ENCODE measurements at places on chromosomes 1 and 21.
A peak's percentile ranks its signal among the peaks of the same experiment; 100 is the strongest.

GRCh38 chr1:36247538-36247937, 23.3 kb downstream of the THRAP3 start:
- DNase-seq: no peak

- no peak for DNase-seq
These were observed 149.3 kb downstream of the RUNX1 start for GRCh38 chr21:34899760-34900159.

GRCh38 chr1:115624859-115625258, 16.9 kb upstream of the VANGL1 start:
- no peak for DNase-seq

- no peak for DNase-seq
These were observed 49.4 kb downstream of the C1orf198 start for GRCh38 chr1:230818901-230819300.

DNA sequence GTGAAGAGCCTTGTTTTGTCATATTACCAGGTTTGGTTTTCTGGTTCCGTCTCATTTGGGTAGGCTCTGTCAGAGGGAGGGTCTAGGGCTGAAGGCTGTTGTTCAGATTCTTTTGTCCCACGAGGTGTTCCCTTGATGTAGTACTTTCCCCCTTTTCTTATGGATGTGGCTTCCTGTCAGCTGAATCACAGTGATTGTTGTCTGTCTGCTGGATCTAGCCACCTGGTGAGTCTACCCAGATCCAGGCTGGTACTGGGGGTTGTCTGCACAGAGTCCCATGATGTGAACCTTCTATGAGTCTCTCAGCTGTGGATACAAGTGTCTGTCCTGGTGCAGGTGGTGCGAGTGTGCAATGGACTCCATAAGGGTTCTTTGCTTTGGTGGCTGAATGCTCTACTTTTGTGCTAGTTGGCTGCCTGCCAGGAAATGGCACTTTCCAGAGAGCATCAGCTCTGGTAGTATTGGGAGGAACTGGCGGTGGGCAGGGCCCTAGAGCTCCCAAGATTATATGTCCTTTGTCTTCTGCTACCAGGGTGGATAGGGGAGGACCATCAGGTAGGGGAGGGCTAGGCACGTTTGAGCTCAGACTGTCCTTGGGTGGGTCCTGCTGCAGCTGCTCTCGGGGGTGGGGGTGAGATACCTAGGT, 246.0 kb downstream of the RYR2 start:
- peak; percentile 36 for DNase-seq

DNA sequence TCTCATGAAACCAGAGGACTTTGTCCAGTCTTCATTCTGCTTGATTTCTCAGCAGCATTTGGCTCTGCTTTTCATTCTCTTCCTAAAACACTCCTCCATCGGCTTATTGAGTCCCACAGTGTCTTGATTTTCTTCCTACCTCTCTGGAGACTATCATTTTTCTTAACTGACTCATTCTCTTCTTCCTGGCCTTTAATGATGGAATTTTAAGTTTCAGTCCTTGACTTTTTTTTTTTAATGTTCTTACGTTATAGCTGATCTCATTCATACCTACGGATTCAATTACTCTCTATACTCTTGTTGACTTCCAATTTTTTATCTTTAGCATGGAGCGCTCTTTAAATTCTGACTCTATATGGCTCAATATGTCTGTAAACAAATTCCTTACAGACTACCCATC, 111.1 kb downstream of the NEK7 start:
- DNase-seq: no peak

DNA sequence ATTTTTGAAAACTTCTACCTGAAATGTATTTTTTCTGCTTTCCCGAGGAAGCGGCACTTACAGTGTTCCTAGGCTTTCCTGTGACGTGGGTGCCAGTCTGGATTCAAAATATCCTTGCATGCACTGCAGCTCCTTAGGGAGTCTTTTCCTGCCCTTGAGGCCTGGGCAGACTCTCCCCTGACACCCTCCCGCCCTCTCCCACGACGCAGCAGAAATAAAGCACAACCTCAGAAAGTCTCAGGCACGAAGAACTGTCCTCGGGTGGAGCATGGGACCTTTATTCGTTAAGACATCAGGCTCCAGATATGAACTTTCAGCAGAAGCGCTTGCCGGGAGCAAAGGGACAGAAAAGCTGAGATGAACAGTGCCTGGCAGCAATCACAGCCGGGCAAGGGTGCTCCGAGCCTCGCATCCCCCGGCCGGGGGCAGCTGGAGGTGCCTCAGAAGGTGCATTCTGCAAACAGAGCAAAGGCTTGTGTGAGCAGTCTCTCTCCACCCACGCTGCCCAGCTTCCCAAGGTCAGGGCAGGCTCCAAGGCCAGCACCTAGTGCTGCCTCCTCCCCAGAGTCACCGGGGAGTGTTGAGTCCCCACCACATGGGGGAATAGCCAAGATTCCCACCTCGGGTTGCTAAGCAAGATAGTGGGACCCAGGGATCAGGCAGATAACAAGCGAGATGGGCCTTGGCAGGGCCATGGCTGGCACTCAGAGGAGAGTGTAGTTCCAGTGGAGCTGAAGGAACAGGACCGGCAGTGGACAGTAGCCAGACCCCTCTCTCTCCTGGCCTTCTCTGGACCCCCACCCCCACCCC, 3.2 kb downstream of the TFF3 start:
- DNase-seq: no peak

- DNase-seq: no peak
These were observed 19.1 kb downstream of the CD84 start for GRCh38 chr1:160560045-160560705.

DNA sequence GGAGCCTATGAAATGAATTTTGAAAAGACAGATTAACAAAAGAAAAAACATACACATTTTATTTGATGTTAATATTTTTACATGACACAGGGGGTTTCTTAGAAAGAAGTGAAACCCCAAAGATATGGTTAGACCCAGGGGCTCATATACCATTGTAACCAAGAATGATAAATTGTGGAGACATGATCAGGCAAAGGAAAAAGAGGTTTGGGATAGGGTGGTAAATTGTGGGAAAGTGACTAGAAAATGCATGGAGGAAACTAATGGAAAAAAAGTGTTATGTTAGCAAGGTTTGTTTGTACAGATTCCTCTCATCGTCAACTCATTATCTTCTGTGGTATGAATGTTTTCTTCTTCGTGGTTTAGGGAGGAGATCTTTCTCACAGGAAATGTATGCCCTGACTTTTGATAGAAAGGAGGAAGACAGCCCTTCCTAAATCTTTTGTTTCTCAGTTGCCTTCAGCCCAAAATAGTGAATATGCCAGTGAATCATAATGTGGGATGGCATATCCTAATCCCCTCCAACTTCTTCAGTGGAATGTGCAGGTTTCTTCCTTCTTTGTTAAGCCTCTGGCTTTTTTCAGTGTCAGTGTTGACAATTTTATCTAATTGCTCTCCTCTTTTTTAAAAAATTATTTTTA, 140.4 kb upstream of the UBE2U start:
- no peak for DNase-seq

DNA sequence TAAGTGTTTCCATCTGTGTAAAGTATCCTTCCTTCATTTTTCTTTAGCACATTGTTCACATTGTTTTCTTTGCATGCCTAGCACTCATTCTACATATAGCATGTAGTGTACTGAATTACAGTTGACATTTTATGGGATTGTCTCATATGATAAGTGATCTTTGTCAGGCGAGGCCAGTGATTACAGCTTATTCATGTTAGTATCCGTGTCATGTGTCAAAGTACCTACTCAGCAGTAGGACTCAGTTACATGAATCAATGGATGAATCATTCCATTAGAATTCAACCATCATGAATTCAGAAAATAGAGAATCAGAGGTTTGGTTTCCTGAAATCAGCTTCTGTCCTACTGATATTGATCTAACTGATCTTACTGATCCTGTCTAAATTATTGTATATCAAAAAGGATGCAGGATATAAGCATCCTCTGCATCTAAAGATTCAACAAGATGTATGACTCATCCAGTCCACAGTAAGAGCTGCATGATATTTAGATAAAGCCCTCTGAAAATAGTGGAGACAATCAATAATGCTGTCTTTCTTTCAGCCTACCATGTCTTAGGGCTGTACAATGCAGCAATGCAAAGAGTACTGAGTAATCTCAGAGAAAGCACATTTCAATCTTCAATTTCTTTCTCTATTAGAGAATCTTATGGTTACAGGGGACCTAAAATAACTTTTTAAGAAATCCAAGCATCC, 20.7 kb upstream of the HRNR start:
- DNase-seq: no peak

DNA sequence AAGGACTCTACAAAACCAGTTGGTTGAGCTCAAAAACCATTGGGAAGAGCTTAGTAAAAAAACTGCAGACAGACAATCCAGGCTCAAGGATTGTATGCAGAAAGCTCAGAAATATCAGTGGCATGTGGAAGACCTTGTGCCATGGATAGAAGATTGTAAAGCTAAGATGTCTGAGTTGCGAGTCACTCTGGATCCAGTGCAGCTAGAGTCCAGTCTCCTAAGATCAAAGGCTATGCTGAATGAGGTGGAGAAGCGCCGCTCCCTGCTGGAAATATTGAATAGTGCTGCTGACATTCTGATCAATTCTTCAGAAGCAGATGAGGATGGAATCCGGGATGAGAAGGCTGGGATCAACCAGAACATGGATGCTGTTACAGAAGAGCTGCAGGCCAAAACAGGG, 104.0 kb upstream of the BMP8A start:
- DNase-seq: no peak

GRCh38 chr1:215568299-215568692, 1.2 kb downstream of the KCTD3 start:
- no peak for DNase-seq

GRCh38 chr1:206089341-206089740, 27.8 kb downstream of the AVPR1B start:
- DNase-seq: no peak

GRCh38 chr1:59768792-59769735, 45.7 kb upstream of the HOOK1 start:
- DNase-seq: no peak

GRCh38 chr21:40646651-40647050, 200.3 kb downstream of the DSCAM start:
- no peak for DNase-seq

DNA sequence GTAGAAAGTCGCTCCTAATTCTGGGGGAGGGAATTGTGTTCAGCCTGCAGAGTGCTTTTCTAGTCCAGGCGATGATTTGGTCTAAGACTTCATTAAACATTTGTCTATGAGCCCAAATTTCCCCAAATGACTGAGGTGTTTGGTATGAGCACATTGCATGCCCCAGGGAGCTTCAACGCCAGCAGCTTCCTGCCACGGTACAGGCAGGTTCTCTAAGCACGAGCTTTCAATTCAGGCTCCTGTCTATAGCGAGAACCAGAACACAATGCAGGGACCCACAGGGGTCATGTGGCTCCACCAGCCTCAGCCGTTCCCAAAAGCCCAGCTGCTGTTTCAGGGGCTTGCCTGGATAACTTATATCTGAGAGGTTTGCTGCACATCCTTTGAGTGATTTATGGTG, 34.1 kb upstream of the H6PD start:
- no peak for DNase-seq

GRCh38 chr1:109667452-109668122, at the start of gene GSTM2:
TSS of gene GSTM2 (plus strand) at chr1:109668057. CDS start at chr1:109668116, 59 bp downstream.
- DNase-seq: no peak

DNA sequence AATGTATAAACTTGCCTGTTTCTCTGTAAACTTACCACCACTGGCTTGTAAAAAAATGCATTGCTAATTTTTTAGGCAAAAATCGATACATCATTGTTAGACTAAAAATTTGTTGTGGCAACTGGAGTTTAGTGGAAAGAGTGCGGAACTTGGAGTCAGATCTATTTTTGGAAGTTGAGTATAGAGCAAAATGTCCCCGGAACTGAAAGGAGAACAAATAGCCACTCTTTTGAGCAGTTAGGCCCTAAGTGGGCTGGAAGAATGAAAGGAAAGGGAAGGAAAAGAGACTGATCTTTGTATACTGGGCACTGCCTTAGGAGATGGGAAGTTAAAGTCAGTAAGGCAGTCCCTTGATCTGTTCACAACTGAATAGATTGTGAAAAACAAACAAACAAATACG, 30.2 kb downstream of the OPTC start:
- DNase-seq: no peak

- DNase-seq: no peak
These were observed 2.0 kb upstream of the RABGAP1L start for GRCh38 chr1:174157157-174157806.

GRCh38 chr1:41558761-41559171, 74.3 kb upstream of the EDN2 start:
- DNase-seq: no peak

GRCh38 chr1:40699787-40700186, 8.3 kb downstream of the NFYC start:
- no peak for DNase-seq

DNA sequence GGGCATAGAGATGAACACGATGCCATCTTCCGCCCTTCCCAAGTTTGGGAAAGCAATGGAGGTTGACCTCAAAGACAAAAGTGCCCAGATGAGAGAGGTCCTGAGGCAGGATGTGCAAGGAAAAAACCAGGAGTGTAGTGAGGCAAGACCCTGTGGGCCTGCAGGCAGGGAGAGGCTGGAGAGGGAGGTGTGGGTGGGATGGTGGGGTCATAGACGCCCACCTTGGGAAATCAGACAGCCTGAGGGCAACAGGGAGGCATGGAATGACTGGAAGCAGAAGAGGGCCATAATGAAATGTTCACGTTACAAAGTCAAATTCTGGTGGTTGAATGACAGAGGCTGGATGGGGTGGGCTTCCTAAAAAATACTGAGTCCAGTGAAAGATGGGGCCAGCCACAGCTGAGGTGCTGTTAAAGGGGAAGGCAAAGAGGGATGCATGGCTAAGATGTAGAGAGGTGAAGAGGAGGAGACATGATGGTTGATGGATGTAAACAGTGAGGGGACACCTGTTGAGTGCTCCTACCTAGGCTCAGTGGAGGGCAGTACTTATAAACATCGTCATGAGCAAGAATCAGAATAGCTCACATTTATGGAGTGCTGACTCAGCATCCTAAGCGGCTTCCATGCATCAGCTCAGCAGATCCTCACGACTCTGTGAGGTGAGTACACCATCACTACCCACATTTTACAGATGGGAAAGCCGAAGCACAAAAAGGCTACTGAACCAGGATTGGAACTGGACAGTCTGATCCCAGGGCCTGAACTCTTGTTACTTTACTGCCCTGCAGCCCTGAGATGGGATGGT, 42.0 kb downstream of the GRIK3 start:
- DNase-seq: no peak

- peak; percentile 20 for DNase-seq
These were observed 63.2 kb upstream of the TMEM51 start for GRCh38 chr1:15090373-15090772.

DNA sequence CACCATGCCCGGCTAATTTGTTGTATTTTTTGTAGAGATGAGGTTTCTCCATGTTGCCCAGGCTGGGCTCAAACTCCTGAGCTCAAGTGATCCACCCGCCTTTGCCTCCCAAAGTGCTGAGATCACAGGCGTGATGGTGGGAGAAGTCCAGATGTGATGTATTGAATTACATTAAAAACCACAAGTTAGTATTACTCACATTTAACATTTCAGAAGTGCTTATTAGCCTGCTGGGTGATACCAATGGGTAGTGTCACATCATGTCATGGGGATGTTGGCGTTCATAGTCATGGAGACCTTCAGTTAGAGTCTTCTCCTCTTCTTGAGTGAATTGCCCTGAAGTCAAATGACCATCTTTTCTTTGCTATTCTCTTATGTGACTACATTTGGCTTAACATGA, 63.6 kb upstream of the VAMP3 start:
- no peak for DNase-seq

GRCh38 chr1:77739235-77739634, 20.4 kb downstream of the USP33 start:
- no peak for DNase-seq

GRCh38 chr1:10553118-10553517, 78.4 kb downstream of the PEX14 start:
- no peak for DNase-seq
